ENCODE measurements at places on chromosomes 5 and 9.

- no peak for DNase-seq
These were observed 265.5 kb upstream of the CD180 start for GRCh38 chr5:67462147-67462546.

DNA sequence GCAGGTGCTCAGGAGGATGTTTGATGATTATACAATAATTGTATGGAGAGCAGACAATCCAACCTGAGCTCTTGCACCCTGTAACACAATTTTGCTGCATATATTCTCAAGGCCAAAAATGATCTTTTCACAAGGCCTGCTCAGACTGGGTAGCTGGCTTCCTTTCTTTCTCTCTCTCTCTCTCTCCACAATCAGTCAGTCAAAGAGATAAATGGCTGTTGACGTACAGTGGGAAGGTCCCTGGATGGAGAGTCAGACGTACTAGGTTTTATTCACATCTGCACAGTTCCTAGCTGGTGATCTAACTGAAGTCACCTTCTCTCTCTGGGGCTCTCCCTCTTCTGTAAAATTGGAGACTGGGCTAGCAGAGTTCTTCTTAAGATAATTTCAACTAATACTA, 19.8 kb downstream of the SLC36A2 start:
- no peak for DNase-seq

GRCh38 chr5:171405615-171406014, 13.8 kb upstream of the FGF18 start:
- no peak for DNase-seq

DNA sequence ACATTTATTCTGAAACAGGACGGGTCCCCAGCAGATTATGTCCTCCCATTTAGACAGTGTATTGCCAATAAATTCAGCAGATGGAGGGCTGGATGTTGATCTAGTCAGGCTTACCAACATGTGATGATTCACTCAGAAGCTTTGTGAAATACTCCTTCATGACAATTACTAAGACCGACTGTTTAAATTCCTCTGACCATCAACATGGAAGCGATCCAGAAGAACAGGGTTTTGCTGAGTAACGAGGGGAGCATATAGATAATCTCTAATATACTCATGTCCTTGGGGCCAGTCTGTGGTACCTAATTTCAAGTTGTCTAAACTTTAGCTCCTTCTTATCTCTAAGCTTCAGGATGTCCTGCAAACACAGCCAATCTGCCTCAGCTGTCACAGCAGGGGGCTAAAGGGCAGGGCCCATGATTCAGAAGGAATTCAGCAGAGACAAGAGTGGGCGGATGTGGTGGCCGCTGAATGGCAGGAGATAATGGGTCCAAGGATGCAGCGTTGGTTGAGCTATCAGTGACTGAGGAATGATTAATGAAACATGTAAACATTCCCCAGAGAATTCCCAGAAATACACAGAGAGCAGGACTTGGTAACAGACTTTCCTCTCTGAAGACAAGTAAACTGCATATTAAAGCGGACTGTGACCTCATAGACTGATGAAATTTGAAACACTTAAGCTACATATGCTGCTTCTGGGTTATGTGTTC, 109.4 kb downstream of the ANKRD55 start:
- no peak for DNase-seq

GRCh38 chr5:73392775-73393174, 55.8 kb downstream of the FOXD1 start:
- DNase-seq = no peak

- DNase-seq = no peak
These were observed 9.7 kb upstream of the RIOK2 start for GRCh38 chr5:97192580-97193354.

- no peak for DNase-seq
These were observed 22.0 kb downstream of the OTULIN start for GRCh38 chr5:14686517-14686916.

GRCh38 chr9:118644066-118644465, 725.2 kb downstream of the BRINP1 start:
- no peak for DNase-seq

DNA sequence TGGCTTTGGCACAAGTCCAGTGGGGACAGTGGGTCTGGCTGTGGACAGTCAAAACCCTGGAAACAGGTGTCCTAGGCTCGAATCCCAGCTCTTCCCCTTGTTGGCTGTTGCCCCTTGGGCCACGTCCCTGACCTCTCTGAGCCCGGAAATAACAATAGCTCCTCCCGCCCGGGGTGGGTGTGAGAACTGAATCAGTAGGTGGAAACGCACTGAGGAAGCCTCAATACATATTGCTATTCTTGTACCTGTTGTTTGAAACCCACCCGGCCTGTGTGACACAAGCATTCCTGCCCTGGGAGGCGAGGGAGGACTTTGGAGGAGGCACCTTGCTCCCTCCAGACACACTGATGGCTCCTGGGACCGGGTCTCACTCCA, 134.1 kb downstream of the OLFM1 start:
- DNase-seq = no peak

- DNase-seq = no peak
These were observed 50.1 kb downstream of the TSPAN17 start for GRCh38 chr5:176697267-176697933.

DNA sequence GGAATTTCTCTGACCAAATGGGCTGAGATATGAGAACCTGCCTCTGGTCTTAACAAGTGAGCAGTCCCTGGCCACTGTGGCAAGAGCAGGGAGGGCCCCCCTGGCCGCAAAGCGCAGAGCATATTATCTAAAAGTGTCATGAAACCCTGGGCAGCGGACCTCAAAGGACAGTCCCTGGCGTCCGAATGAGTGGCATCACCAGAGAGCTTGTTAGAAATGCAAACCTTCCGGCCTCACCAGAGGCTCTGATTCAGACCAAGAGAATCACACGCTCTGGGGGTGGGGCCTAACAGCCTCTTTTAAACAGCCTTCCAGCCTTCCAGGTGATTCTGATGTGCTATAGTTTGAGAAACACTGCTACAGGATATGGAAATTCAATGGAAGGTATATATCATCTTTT, 10.9 kb downstream of the PTPN3 start:
- DNase-seq = no peak

DNA sequence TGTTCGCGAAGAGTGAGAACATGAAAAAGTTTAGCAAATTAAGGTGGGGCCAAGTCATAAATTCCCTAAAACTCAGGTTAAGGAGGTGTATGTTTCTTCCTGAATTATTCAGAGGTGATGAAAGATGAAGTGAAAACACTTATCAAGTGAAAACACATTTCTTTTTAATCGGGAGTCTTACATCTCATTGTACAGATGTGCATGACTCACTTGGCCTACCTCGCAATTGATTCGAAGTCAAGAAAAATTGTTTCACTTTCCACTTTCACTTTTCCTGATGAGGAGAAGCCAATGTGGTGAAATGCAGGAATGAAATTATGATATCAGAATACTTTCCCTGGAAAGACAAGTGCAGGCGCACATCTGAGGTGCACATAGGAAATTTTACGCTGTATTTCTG, 78.7 kb downstream of the SLC25A46 start:
- DNase-seq = no peak

DNA sequence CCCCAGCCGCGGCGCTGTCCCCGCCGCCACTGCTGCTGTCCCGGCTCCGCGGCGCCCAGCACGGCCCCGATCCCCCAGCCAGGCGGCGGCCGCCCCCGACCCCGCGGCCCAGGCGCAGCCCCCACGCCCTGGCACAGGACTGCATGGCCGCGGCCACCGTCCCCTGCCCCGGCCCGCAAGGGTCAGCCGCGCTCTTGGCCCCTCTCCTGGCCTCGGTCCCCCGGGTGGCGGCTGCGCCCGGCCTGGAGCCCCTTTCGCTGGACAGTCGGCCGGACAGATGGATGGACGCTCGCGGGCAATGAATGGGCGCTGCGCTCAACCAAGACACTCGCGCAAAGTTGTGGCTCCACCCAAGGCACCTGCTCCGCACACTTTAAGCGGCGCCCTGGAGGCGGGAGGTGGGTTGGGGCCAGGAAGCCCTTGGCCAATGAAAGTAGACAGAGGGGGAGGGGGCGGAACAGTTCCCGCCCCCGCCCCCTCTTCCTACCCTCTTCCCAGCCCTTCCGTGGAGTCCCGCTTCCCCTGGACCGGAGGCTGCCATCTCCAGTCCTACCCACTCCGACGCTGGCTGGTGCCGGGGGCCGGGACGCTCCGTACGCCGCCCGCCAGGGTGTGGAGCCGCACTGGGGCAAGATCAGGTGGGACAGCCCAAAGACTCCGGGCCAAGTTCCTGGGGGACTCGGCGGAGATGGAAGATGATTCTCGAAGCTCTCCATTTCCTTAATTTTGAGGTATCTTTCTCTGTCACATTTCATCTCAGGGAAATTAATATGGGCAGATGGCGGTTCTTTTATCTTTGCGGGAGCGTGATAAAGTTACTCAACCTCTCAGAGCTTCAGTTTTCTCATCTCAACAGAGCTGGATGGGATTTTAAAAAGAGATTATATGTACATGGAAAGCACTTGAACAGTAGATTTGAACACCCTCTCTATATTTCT, at the start of gene GLDC:
GLDC (minus strand) TSS at position 375 of the 938 bp plus-strand sequence; CDS start at position 145, 230 bp downstream.
- DNase-seq = no peak

DNA sequence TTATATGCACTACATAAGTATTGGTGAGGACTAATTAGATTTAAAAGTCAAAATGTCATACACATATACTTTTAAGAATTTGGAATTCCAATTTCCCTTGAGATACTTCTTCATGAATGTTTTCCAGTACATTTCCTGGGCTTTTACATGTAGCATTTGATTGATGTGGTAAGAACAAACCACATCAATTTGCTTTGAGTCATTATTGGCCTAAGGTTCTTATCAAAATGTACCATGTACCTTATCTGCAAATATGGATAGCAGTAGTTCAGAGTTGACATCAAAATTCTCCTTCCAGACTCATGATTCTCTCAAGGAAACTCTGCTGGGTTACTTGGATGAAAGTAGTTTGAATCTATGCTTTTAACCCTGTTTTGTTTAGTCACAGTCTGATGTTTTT, 2.5 kb downstream of the CAST start:
- no peak for DNase-seq

GRCh38 chr9:114218264-114219120, 63.2 kb downstream of the COL27A1 start:
- DNase-seq = no peak

- DNase-seq = no peak
These were observed 1.2 kb downstream of the N4BP3 start for GRCh38 chr5:178114325-178115135.

- no peak for DNase-seq
These were observed 2.8 kb upstream of the PARP8 start for GRCh38 chr5:50663636-50664035.

DNA sequence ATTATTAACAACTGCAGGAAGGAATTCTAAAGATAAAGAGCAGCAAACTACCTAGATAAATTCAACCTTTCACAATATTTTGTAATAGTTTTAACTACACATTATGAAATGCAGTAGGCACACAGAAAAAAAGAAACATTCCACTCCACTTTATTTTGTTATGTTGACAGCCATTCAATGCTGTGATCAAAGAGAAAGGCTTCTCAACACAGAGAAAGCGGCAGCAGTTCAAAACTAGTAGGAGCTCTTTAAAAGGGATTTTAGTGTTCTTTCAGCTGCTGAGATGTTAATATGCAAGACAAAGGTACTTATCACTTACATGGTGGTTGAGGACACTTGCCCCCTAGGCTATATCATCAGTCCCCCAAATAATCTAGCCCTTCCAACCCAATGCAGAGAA, 11.6 kb downstream of the CEMIP2 start:
- DNase-seq = no peak

GRCh38 chr5:10438301-10438700, 3.4 kb upstream of the ROPN1L start:
- no peak for DNase-seq

GRCh38 chr9:109094268-109094667, 25.5 kb downstream of the TMEM245 start:
- no peak for DNase-seq

GRCh38 chr5:129807162-129807814, 59.4 kb downstream of the MINAR2 start:
- no peak for DNase-seq

GRCh38 chr9:6034954-6035353, 19.5 kb upstream of the RANBP6 start:
- no peak for DNase-seq

DNA sequence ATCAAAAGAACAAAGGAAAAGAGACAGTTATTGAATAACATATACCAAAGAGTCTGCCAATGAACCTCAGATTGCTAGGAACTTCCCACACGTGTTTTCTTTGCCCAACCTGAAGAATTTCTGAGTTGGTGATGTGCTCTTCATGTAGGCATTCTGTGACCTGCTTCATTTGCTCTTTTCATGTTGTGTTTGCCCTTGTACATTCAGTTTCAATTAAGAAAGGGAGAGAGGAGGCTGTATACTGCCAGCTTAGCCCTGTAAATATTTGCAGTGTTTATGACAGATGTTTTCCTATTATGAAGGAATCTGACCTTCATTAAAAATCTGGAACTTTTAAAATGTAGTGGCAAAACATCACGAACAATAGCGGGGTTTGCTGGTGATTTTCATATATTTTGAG, 168.5 kb downstream of the GAS1 start:
- no peak for DNase-seq

GRCh38 chr9:75438716-75439115, 350.4 kb downstream of the OSTF1 start:
- DNase-seq = no peak

DNA sequence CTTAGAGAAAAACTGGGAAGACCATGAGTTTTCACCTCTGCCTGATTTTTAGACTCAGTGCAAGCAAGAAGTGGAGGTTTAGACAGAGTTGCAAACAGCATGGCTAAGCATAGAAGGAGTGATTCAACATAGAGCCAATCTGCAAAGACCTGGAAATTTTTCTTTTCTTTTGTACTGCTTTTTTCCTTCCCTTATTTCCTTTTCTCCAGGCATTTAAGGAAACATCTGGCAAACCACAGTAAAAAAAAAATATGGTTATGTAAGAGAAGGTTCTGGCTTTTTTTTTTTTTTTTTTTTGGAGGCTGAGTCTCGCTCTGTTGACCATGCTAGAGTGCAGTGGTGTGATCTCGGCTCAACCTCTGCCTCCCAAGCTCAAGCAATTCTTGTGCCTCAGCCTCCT, 16.6 kb upstream of the DCAF12 start:
- DNase-seq = no peak

GRCh38 chr5:67659288-67659687, 462.7 kb upstream of the CD180 start:
- no peak for DNase-seq

- DNase-seq = no peak
These were observed 273.2 kb upstream of the PRDM9 start for GRCh38 chr5:23234197-23234596.

DNA sequence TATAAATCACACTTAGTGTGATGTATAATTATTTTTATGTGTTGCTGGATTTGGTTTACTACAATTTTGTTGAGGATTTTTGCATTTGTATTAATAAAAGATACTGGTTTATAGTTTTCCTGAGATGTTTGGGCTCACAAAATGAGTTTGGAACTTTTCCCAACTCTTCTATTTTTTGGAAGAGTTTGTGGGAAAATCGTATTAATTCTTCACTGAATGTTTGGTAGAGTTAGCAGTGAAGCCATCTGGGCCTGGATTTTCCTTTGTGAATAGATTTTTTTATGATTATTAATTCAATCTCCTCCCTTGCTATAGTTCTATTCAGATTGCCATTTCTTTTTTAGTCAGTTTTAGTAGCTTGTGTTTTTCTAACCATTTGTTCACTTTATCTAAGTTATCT, 201.7 kb upstream of the NFIL3 start:
- no peak for DNase-seq

GRCh38 chr9:135989722-135990467, 28.7 kb upstream of the UBAC1 start:
- DNase-seq = no peak
